ENCODE measurements at places on chromosomes 7 and 10.

GRCh38 chr7:116741625-116742316, 69.8 kb downstream of the MET start:
- DNase-seq, result no peak

DNA sequence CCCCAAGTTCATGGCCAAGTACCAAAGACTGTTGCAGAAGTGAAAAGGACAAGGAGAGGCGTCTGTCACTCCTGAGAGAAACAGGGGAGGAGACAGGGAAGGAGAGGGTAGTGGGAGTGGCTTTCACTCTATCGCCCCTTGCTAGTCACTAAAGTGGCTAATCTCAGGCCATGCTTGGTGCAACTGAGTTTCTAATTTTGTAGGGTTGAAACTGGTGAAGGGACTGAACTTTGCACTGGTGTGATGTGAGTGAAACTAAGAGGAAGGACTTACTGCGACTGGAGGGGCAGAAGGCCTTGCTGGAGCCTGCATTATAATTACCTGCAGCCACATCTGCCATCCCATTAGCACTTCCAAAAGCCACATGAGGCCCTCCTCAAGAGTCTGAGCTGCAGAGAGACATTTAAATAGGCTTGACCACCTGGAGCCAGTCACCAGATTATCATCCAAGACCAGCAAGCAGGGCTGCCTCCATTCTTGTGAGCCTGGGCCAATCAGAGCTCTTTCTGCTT, 107.2 kb upstream of the EEPD1 start:
- DNase-seq, result no peak

DNA sequence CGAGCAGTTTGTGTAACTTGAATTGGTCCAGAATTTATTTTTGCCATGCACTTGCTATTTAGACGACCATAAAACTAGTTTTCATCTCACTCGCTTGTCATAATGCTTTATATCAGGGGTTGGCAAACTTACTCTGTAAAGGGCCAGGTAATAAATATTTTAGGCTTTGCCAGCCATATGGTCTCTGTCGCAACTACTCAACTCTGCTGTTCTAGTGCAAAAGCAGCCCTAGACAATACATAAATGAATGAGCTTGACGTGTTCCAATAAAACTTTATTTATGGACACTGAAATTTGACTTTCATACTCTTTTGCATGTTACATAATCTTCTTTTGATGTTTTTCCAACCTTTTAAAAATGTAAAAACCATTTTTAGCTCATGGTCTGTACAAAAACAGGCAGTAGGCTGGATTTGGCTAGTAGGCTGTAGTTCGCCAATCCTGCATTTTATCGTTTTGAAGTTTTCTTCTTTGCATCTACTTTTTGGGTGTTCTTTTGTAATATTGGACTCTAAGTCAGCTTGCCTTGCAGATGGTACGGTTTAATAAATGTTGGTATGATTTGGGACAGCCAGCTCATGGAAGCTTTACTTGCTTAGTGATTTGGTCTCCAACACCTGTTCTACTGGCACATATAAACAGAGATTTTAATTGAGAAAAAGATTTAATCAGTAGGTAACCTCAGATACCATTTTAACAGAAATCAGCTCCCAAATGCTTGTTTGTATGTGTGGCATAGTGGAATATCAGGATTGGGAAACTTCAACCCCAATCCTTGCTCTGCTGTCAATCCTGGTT, 25.6 kb downstream of the SND1 start:
- no peak for DNase-seq

DNA sequence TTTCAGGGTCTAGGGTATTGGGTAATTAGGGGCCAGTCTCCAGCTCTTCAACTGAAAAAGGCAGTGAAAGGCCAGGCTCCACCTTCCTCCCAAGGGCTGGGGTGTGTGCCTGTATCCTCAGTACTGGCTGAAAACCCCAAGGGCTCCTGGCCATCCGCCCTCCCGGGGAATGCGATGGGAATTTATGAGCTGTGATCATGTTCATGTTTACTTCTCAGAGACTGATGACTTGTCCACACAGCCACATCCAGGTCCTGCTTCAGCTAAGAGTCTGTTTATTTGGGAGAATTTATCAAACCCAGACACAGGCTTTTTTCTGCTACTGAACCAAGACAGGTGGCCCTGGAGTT, 91.7 kb downstream of the CCDC3 start:
- DNase-seq, result no peak

DNA sequence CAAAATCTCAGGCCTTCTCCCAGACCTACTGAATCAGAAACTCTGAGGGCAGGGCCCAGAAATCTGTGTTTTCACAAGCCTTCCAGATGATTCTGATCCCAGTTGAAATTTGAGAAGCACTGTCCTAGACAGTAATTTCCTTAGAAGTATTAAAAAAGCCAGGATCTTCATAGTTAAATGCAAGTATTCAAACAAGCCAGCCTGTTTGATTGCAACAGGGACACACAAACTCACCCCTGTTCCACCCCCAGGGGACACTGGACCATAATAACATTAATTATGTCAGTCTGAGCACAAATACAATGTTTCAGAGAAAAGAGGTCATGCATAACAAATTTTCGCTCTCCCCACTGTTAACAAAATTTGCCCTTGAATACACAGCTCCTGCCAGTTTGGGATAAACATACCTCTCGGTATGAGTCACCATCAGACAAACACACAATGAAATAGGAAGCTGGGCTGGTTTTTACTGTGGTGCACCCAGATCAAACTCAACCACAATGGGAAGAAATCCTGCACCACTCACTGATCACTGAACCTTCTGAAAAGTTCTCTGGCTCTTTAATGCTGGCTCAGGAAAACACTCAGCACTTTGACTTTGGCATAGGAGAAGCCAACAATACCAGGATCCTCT, 34.3 kb downstream of the ABLIM1 start:
- DNase-seq, result no peak

DNA sequence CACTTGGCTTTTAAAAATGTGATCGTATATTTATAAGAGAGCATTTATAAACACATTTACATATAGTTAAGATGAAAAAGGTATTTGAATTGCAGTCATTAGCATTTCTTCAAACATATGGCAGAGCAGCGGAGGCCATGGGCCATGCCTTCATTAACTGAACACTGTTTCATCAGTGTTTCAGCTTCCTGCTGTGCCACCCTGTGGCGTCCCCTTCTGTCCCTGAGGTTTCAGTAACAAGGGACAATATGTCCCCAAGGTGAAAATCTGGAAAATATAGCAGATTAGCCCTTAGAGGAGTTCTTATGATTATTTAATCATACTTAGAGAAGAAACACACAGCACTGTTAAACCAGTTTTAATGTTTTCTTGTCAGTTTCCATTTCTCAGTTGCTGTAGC, 577.8 kb downstream of the ETV1 start:
- no peak for DNase-seq

DNA sequence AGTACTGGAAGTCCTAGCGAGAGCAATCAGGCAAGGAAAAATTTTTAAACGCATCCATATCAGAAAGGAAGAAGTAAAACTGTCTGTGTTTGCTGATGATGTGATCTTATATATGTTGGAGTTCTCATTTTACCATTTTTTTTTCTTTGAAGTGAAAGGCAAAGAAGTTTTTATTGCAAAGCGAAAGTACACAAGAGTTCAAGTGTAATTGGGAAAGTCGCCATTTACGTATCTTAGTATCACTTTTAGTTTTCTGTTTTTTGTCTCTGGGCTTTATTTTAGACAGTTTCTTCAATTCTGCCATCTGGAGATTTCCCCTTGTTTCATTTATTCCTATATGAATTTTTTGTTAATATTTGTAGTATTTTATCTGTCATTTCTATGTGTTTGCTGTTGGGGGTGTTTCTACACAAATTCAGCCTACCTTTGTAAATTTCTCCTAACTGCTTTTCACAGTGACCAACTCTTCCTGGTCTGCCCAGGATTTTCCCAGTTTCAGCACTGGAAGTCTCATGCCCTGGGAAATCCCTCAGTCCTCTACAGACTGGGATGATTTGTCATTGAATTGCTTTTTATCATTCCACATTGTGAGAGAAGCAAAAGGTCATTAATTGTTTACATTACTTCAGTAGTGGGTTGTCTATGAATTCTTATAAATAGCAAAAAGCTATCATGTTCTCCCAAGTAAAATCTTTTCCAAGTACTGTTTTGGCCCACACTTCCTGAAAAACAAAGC, 23.2 kb downstream of the BET1 start:
- no peak for DNase-seq

DNA sequence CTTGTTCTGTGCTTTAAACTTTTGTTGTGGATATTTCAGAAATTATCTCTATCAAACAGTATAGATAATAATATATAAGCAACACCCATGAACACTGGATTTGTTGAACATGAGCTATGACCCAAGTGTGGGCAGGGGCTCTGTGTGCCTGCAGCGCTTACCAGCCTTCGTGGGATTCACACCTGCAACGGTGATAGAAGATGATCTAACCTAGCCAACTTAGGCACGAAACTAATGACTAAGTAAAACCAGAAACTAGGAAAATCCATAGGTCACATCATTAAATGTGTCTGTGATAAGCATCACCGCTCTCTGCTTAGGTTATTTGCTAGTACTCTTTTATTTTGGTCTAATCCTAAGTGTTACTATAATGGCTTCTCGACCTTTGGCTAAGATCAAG, 18.0 kb downstream of the SPAG6 start:
- DNase-seq, result no peak

GRCh38 chr10:118827466-118828155, 72.8 kb upstream of the CACUL1 start:
- DNase-seq, result no peak

Data from activated CD8-positive, alpha-beta memory T cell treated with anti-CD3 and anti-CD28 coated beads for 4 hours (primary cell).